Caco-2 (cell line): ENCODE measurements at places on chromosomes 3 and 15. TPM values are rescaled to one million over a fixed set of nuclear protein-coding genes. Genes with fewer than 3 reads are reported as not detected.

DNA sequence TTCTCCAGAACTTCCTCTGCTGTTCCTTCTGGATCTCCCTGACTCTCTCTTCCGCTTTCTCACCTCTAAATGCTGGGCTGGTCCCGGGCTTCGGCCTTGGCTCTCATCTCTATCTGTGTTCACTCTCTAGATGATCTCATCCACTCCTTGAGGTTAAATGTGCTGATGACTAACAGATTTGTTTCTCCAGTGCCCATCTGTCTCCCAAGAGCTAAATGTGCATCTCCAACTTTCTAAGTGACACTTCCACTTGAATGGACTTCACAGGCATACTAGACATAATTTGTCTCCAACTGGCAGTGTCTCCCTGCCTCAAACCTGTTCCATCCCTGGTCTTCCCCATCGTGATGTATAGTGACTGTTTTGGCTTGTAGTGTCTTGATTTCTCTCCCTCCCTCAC lies 95.3 kb downstream of the ITPR1 start:
- no peak overlapping the region for H3K4me3 ChIP-seq
- H3K36me3 ChIP-seq, result no peaks in the 10 kb centered on the region
- no peak for DNase-seq
- no peaks in the 10 kb centered on the region for H3K27me3 ChIP-seq

DNA sequence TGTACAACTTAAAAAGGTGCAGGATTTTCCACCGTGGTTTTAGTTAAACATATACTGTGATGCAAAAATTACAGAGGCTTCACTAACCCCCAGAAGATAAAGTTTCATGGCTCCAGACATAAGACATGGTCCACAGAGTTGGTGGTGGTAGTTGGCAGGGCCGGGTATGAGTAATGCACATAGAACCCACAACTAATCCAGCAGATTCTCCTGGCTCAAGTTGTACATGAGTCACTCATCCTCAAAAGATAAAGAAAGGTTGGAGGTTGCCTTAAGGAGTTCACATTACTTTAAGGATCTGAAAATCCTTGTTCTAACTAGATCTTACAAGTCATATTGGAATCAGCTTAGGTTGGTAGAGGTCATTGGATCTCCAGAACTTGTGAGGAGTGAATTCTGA lies 98.3 kb upstream of the ZBTB20 start:
- H3K4me3 ChIP-seq, result no peak overlapping the region
- H3K36me3 ChIP-seq, result no peaks in the 10 kb centered on the region
- no peaks in the 10 kb centered on the region for H3K27me3 ChIP-seq
- H3K4me1 ChIP-seq, result no peaks in the 10 kb centered on the region
- no peak overlapping the region for H3K27ac ChIP-seq

DNA sequence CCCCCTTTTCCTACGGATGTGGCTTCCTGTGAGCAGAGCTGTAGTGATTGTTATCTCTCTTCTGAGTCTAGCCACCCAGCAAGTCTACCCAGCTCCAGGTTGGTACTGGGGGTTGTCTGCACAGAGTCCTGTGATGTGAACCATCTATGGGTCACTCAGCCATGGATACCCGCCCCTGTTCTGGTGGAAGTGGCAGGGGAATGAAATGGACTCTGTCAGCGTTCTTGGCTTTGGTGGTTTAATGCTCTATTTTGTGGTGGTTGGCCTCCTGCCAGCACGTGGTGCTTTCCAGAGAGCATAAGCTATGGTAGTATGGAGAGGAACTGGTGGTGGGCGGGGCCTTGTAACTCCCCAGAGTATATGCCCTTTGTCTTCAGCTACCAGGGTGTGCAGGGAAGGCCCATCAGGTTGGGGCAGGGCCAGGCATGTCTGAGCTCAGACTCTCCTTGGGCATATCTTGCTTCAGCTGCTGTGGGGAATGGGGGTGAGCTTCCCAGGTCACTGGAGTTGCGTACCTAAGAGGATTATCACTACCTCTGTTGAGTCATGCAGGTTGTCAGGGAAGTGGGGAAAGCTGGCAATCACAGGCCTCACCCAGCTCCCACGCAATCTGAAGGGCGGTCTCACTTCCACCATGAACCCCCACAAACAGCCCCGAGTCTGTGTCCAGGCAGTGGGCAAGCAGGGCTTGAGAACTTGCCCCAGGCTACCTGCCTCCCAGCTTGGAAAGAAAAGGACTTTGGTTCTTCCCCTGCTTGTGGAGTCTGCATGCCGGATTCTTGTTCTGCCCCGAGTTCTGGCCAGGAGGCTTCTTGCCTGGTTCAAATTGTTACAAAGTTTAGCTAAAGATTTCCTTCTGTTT lies 9.0 kb upstream of the ADGRG7 start:
- H3K36me3 ChIP-seq, result no peaks in the 10 kb centered on the region
- H3K4me3 ChIP-seq, result no peak overlapping the region
- H3K27ac ChIP-seq, result peak overlapping the region; percentile 81

GRCh38 chr3:23161896-23162570 lies 41.1 kb upstream of the UBE2E2 start:
- peak overlapping the region; percentile 9 for H3K27ac ChIP-seq
- H3K4me1 ChIP-seq, result no peaks in the 10 kb centered on the region
- no peaks in the 10 kb centered on the region for H3K36me3 ChIP-seq
- H3K4me3 ChIP-seq, result no peak overlapping the region
- H3K27me3 ChIP-seq, result no peaks in the 10 kb centered on the region

GRCh38 chr3:109985943-109986555 lies 648.7 kb upstream of the DPPA4 start:
- no peaks in the 10 kb centered on the region for H3K36me3 ChIP-seq
- H3K27me3 ChIP-seq, result no peaks in the 10 kb centered on the region
- no peak for DNase-seq

- H3K27ac ChIP-seq, result no peak overlapping the region
- no peak for DNase-seq
- H3K27me3 ChIP-seq, result no peaks in the 10 kb centered on the region
- H3K4me1 ChIP-seq, result no peaks in the 10 kb centered on the region
These were observed 51.9 kb upstream of the ATP2B2 start for GRCh38 chr3:10557250-10557649.

DNA sequence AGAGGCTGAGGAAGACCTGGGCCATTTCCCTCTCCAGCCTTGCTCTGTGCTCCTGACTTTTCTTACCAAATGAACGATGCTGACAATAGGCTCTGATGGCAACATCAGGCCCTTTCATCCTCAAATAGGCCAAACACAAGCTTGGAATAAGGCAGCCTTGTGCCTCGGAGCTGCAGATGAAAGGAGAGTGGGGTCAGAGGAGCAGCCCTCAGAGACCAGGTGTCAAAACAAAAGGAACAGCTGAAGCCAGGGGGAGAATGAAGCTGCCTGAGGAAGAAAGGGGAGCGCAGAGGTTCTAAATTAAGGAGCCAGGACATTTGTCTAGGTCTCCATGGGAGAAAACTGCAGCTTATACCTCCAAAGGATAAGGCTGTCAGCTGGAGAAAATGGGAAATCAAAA lies 5.1 kb downstream of the BFSP2 start:
- H3K4me1 ChIP-seq, result no peaks in the 10 kb centered on the region
- no peak for DNase-seq
- no peak overlapping the region for H3K4me3 ChIP-seq
- no peak overlapping the region for H3K27ac ChIP-seq

- no peak overlapping the region for H3K4me3 ChIP-seq
- no peaks in the 10 kb centered on the region for H3K27me3 ChIP-seq
- no peak overlapping the region for H3K27ac ChIP-seq
- no peak for DNase-seq
- no peaks in the 10 kb centered on the region for H3K36me3 ChIP-seq
These were observed 4.2 kb downstream of the RARRES1 start for GRCh38 chr3:158728061-158728377.

GRCh38 chr3:111669926-111670630 lies 74.9 kb upstream of the ZBED2 start:
- no peaks in the 10 kb centered on the region for H3K36me3 ChIP-seq
- no peaks in the 10 kb centered on the region for H3K27me3 ChIP-seq
- H3K4me1 ChIP-seq, result peaks cover 4% of the 10 kb centered on the region; the same call in 1 of the 2 replicates
- DNase-seq, result no peak

DNA sequence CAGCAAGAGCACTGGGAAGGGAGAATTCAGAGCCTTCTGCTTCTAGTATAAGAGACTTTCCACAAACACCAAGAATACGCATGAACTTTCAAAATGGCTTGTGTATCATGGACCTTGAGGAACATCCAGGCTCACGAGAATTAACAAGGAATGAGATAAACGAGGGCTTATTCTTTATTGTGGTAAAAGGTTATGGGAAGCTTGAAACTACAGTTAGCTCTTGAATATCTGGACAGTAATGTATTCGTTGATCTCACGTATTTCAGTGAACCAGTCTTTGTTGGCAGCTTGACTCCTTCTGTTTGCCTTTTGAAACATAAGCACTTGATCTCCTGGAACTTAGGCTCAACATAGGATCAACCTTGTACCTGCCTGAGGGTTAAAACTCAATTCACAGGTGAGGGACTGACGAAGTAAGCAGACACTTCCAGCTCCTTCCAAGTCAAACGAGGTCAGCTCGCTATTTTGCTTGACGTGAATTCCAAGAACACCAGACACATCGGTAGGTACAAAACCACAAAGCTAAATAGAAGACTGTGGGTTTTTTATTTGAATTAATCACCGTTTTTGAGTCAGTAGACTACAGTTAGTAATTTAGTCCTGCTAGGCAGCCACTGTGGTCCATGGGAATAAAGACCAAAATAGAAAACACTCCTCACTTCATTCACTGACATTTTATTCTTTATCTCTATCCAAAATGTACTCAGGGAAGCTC lies 30.8 kb downstream of the GALNT15 start:
- H3K27ac ChIP-seq, result no peak overlapping the region
- H3K4me3 ChIP-seq, result no peak overlapping the region
- H3K4me1 ChIP-seq, result no peaks in the 10 kb centered on the region
- H3K27me3 ChIP-seq, result no peaks in the 10 kb centered on the region

- H3K36me3 ChIP-seq, result no peaks in the 10 kb centered on the region
- no peak overlapping the region for H3K27ac ChIP-seq
- no peaks in the 10 kb centered on the region for H3K27me3 ChIP-seq
These were observed 67.2 kb downstream of the EIF4E3 start for GRCh38 chr3:71657831-71658530.

GRCh38 chr3:63933459-63933858 lies 21.3 kb upstream of the SCAANT1 start:
- no peak overlapping the region for H3K27ac ChIP-seq
- H3K4me1 ChIP-seq, result peaks cover 30% of the 10 kb centered on the region
- no peaks in the 10 kb centered on the region for H3K27me3 ChIP-seq
- no peak overlapping the region for H3K4me3 ChIP-seq
- no peak for DNase-seq

- peaks cover 8% of the 10 kb centered on the region; the same call in 1 of the 2 replicates for H3K4me1 ChIP-seq
- H3K36me3 ChIP-seq, result no peaks in the 10 kb centered on the region
- H3K27ac ChIP-seq, result no peak overlapping the region
- no peak for DNase-seq
- H3K4me3 ChIP-seq, result no peak overlapping the region
These were observed 28.5 kb downstream of the TMEM212 start for GRCh38 chr3:171871392-171872274.

DNA sequence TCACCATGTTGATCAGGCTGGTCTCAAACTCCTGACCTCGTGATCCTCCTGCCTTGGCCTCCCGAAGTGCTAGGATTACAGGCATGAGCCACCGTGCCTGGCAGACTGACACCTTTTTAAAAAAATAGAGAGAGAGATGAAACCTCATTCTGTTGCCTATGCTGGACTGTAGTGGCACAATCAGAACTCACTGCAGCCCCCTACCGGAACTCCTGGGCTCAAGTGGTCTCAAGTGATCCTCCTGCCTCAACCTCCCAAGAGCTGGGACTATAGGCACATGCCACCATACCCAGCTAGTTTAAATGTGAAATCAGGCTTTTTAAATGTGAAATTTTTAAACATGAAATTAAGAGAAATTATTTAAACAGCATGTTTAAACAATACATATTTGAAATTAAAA lies 265.2 kb upstream of the UBE2E1 start:
- H3K4me1 ChIP-seq, result no peaks in the 10 kb centered on the region
- H3K4me3 ChIP-seq, result no peak overlapping the region
- H3K27me3 ChIP-seq, result no peaks in the 10 kb centered on the region
- no peak overlapping the region for H3K27ac ChIP-seq
- no peaks in the 10 kb centered on the region for H3K36me3 ChIP-seq

GRCh38 chr3:78317774-78318173 lies 1277.9 kb downstream of the ROBO2 start:
- no peaks in the 10 kb centered on the region for H3K27me3 ChIP-seq
- DNase-seq, result no peak
- H3K4me1 ChIP-seq, result no peaks in the 10 kb centered on the region

DNA sequence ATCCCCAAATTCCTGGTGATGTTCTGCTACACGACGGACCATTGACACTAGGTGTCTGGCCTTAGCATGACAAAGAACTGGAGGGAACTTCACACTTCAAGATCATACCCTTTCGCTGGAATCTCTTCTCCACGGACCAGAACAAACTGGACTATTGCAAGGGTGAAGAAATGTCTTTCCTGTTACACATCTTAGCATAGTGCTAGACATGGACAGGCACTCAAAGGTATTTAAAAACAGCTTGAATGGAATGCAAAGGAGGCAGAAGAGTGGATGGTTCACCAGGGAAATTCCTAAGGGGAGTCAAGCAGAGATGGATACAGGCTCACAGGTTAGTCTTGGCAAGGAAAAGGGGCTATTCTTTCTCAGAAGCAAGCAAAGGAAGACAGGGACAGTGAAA lies 33.5 kb upstream of the PDZRN3 start:
- no peak overlapping the region for H3K4me3 ChIP-seq
- H3K27me3 ChIP-seq, result no peaks in the 10 kb centered on the region
- no peaks in the 10 kb centered on the region for H3K36me3 ChIP-seq
- no peaks in the 10 kb centered on the region for H3K4me1 ChIP-seq
- DNase-seq, result no peak

- no peaks in the 10 kb centered on the region for H3K4me1 ChIP-seq
- no peaks in the 10 kb centered on the region for H3K27me3 ChIP-seq
- H3K27ac ChIP-seq, result no peak overlapping the region
- no peak overlapping the region for H3K4me3 ChIP-seq
- H3K36me3 ChIP-seq, result no peaks in the 10 kb centered on the region
These were observed 79.3 kb downstream of the ADAMTSL3 start for GRCh38 chr15:83733206-83733605.

- H3K4me1 ChIP-seq, result peaks cover 9% of the 10 kb centered on the region; the same call in 1 of the 2 replicates
- H3K4me3 ChIP-seq, result no peak overlapping the region
- no peak overlapping the region for H3K27ac ChIP-seq
- no peaks in the 10 kb centered on the region for H3K36me3 ChIP-seq
- H3K27me3 ChIP-seq, result no peaks in the 10 kb centered on the region
These were observed 41.3 kb downstream of the ETV5 start for GRCh38 chr3:186067360-186068242.

The IMP3 gene
- total RNA-seq, result 58.4 and 60.4 TPM in 2 replicates

The HTR3E gene
- total RNA-seq, result not detected in 2 replicates

The GNAT1 gene
- 0.50 TPM in 1 of 2 replicates, not detected in the other for total RNA-seq

The AKAP13 gene
- 48.3 and 49.6 TPM in 2 replicates for total RNA-seq

The SLC27A2 gene
- total RNA-seq, result 31.2 and 36.1 TPM in 2 replicates

The FETUB gene
- 0.30 TPM in 1 of 2 replicates, not detected in the other for total RNA-seq

The GRK7 gene
- not detected in 2 replicates for total RNA-seq

The TMC3 gene
- total RNA-seq, result not detected in 2 replicates

The FEM1B gene
- total RNA-seq, result 33.5 and 41.0 TPM in 2 replicates

The LTK gene
- total RNA-seq, result 8.5 and 10.9 TPM in 2 replicates

The TMEM207 gene
- 0.65 TPM in 1 of 2 replicates, not detected in the other for total RNA-seq

The CLDN16 gene
- total RNA-seq, result 0.27 and 0.30 TPM in 2 replicates

The GUCA1C gene
- not detected in 2 replicates for total RNA-seq
